ENCODE measurements at places on chromosomes 16 and 17.

DNA sequence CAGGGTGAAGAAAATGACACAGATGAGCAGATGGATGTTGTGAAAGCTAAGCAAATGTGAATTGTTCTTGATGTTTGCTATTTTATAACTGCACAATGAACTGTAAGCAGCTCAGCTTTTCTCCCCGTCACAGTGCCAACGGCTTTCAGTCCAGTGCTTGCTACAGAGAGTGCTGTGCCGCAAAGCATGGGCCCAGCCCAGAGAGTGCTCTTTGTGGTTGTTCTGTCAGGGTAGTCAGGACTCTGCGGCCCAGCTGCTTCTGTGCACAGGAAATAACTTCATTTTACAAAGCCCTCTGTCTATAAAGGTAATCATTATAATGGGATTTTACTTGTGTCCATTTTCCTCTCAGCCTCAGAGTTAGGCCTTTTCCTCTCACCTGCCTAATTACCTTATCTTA lies 39.1 kb downstream of the CDRT15 start:
- no peak for DNase-seq

GRCh38 chr16:53872248-53873221 lies 168.6 kb downstream of the FTO start:
- DNase-seq = no peak

DNA sequence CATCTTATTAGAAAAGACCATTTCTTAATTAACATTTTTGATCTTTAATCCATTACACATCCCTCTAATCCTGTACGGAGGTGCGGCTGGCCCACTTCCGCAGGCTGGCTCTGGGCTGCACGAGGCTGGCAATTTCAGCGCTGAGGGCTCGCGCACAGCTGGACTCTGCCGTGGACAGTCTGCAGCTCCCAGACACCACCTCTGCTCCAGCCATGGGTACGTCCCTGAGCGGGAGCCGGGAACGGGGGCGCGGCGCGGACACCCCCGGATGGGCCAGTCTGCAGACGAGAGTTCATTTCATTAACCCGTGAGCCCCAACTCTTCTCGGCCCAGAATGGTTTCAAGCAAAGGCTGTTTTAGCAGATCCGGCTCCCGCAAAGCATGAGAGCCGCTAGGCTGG lies 87.9 kb downstream of the ZNF423 start:
- no peak for DNase-seq

DNA sequence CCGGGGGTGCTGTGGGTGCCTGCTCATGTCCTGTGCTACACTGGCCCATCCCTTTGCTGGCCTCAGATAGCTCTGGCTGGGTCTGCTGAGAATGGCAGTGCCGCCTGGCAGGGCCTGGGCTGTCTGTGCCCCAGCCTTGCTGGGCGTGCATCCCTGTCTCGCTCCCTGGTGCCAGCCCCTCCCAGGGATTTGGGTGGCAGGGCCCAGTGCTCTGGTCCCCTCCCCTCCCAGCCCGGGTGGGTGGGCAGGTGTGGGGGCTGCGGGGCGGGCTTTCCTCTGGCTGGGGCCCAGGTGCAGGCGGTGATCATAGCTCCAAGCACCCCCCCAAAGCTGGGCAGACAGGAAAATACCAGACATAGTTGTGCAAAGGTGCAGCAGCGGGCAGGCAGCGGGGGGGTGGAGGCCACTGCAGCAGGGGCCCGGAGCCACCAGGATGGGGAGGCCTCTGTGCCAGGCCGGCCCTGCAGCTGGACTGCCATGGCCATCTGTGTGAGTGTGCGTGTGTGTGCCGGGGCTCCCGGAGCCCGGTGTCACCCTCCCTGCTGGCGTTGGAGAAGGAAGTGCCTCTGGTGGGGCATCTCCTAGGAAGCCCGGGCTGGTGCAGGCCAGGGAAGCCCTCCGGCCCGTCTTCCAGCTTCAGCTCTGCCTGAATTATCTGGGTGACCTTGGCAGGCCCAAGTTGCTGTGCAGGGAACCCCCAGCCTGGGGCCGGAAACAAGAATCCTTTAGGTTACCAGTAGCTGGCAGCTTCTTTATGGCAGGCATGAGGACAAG lies 7.4 kb downstream of the GLIS2 start:
- DNase-seq = peak; percentile 58

DNA sequence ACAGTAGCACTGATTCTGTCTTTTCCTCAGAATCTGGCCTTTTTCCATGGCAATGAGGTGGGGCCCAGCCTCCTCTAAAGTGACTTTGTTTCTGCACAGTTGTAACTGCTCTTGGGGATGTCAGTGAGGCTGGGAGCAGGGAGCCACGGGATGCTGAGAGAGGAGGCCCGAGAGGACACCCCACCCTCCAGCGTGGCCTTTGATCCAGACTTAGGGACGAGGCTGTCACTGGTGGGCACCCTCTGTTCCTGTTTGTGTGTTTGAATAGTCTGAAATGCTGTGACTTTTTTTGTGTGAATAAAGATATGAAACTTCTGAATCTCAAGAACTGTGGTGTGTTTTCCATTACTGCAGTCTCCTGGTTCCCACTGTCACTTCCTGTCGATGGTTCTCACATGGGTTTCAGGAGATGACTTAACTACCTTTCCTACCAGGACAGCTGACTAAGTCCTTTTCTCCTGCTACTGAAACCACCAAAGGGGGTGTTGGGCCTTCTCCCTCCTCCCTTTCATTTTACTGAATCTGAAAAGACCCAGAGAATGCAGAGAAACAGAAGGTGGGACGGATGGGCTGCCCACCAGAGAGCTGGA lies 18.6 kb downstream of the KCTD2 start:
- DNase-seq = no peak

GRCh38 chr17:17767154-17767869 lies 69.5 kb downstream of the SREBF1 start:
- DNase-seq = no peak

GRCh38 chr17:40107522-40108174 lies 7.3 kb upstream of the NR1D1 start:
- peak; percentile 76 for DNase-seq

DNA sequence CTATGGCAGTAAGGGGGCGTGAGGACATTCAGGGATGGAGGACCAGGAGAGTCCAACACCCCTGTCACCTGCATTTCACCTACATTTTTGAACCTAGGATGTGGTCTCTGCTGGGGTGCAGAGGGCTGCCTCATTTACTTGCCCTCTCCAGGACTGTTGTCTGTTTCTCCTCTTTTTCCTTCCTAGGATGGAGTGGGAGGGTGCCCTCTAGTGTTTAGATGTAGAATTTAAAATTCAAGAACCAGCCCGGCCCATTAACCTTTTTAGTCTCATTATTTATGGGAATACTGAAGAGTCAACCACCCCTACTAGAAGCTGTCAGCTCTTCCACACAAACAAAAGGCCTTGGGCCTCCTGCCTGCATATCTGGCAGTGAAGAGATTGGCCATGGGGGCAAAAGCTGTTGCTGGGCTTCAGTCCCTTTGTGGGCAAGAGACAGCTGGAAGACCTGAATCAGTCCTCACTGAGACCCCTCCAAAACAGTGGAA lies 2.5 kb upstream of the STARD3 start:
- DNase-seq = no peak

- peak; percentile 54 for DNase-seq
These were observed 240.8 kb downstream of the STX8 start for GRCh38 chr17:9334536-9335446.

DNA sequence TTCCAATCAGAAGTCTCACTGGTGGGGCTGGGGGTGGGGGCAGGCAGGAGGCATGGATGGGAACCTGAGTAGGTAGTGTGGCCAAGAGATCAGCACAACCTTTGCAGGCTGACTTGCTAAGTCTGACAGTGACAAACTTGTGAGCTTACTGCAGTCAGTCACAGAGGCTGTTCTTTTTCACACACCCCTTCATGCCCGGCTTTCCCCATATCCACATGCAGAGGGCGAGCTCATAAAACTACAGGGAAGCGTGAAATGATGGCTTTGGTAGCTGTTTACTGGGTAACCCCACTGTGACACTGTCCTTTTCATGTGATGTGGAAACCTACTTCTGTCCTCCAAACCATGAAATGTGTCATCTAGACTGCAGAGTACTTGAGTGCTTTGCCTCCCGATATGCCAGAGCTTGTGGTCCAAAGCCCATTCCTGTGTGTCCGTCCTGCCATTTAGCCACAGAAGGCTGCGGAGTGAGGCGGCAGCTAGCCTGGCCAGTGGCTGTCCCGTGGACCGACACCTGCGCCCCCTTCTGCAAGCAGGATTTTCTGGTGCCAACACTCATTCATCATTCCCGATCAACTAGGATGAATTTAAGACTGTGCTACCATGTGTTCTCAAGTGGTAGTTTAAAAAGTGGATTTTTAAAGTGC lies 9.8 kb downstream of the GEMIN4 start:
- DNase-seq = peak; percentile 52

GRCh38 chr17:63558441-63558840 lies 8.2 kb downstream of the DCAF7 start:
- DNase-seq = peak; percentile 22

DNA sequence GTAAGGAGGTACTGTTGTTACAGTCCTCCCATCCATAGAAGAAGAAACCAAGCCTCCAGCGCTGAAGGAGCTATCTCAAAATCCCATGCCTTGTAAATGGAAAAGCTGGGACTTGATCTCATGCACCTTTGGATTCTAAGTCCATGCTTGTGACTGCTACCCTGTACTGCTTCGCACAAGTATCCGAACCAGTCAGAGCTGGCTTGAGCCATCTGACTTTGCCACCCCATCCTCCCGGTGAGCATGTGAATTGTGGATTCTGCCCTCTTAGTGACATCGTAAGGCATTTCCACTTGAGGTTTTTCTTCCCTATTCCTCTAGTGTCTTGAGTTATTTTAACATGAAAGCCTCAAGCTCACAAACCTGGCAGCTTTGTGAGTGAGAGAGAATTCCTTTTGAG lies 15.3 kb downstream of the MYOCD start:
- DNase-seq = no peak

GRCh38 chr17:10061111-10061845 lies 137.1 kb downstream of the GAS7 start:
- DNase-seq = no peak

DNA sequence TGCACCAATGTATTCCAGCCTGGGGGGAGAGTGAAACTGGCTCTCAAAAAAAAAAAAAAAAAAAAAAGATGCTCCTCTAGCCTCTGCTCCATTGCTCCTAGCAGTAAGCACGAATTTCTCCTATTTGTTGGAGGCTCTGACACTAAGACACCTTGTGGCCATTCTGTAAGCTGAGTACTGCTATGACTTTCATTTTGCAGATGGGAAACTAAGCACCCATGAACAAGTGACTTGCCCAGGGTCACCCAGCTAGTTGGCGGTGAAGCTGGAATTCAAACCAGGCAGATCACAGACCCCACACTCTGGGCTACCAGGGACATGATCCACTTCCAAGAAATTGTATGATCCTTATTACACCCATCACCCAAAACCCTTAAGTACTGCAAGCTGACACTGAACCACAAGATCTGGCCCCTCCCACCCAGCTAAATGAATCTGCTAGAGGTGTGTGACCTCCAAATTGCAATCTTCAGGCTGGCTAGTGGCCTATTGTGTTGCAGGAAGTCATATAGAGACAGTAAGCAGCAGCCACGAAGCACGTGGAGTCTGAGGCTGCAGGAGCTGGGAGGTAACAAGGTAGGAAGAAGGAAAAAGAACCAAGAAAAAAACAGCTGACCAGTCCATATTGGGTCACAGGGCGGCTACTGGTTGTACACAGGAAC lies 209.4 kb downstream of the XYLT1 start:
- no peak for DNase-seq

- no peak for DNase-seq
These were observed 49.0 kb downstream of the KANSL1 start for GRCh38 chr17:46144246-46144645.

GRCh38 chr16:4944333-4945281 lies 7.7 kb upstream of the PPL start:
- peak; percentile 93 for DNase-seq

GRCh38 chr17:58605986-58606385 lies 85.9 kb downstream of the TEX14 start:
- DNase-seq = no peak

- no peak for DNase-seq
These were observed at the start of gene ABCA8 for GRCh38 chr17:68955181-68955841. TSS of gene ABCA8 (minus strand) at chr17:68955392. CDS start at chr17:68942034, 13,358 bp downstream.

DNA sequence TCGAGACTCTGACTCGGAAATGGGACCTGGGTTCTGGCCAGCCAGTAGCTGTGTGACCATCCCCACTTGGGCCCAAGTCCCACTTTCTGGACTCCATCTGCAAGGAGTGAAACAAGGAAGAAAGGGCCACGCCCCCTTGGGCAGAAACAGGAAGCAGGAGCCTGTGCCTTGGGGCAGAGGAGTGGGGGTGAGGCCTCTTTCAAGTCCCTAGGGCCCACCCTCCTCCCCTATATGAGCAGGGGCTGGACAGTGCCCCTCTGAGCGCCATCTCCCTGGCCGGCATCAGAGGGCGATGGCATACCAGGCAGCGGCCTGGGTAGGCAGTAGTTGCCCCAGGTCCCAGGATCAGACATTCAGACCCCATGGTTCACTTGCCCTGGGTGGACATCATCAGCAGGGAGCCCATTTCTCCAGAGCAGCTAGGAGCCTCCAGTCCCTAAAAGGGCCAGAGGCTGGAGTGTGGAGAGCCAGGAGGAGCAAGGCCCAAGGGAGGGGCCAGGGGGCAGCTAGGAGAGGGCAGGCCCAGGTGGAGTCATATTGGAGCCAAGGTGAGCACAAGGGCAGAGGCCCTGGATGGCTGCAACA lies 7.1 kb downstream of the BCAR1 start:
- DNase-seq = no peak

DNA sequence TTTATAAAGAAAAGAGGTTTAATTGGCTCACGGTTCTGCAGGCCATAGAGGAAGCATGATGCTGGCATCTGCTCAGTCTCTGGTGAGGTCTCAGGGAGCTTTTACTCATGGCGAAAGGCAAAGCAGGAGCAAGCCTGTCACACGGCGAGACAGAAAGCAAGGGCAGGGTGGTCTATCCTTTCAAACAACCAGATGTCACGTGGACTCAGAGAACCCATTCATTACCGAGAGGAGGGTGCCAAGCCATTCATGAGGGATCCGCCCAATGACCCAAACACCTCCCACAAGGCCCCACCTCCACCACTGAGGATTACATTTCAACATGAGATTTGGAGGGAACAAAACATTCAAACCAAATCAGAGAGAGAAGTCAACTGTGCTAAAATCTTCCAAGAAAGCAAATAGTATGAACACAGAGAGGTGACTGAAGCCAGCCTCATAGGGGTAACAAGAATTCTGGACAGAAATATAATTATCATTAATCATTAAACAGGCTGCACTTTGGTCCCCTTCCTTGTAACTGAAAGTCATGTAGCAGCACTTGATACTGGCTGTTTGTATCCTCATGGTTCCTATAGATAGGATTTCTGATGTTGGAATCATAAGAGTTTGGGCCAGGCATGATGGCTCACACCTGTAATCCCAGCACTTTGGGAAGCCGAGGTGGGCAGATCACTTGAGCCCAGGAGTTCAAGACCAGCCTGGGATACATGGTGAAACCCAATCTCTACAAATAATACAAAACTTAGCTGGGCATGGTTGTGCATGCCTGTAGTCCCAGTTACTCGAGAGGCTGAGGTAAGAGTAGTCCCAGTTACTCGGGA lies 52.5 kb upstream of the B4GALNT2 start:
- no peak for DNase-seq

DNA sequence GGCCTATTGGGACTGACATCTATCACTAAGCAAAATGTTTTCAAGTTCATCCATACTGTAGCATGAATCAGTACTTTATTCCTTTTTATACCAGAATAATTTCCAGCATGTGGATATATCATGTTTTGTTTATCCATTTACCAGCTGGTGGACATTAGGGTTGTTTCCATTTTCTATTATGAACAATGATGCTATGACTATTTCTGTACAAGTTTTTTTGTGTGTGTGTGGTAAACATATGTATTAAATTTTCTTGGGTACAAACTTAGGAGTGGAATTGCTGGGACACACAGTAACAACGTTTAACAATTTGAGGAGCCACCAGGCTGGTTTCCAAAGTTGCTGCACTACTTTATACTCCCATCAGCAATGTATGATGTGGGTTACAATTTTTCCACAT lies 91.0 kb downstream of the USP32 start:
- no peak for DNase-seq

- peak; percentile 83 for DNase-seq
These were observed 5.7 kb upstream of the LPO start for GRCh38 chr17:58232707-58233156.
